ENCODE measurements at places on chromosomes 3 and 15. TPM values are rescaled to one million over a fixed set of nuclear protein-coding genes. Genes with fewer than 3 reads are reported as not detected.

DNA sequence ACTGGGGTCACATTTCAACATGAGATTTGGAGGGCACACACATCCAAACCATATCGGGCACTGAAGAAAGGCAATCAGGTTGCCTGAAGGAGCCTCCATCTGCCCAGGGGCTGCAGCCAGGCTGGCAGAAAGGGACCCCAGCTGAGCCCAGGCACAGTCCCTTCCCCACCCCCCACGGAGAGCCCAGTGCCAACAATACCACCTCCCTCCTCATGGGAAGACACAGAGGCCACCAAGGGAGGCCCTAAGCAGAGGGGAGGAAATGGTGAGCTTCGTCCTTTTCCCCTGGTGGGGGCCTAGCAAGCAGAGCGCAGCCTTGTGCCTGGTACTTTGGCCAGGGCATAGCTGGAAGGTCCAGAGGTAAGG, 3.0 kb upstream of the STRA6 start:
- no peak for DNase-seq

- no peak for DNase-seq
Measured at GRCh38 chr3:99878005-99878404, 60.3 kb downstream of the CMSS1 start.

KNG1 gene
- polyA plus RNA-seq, result not detected

STAB1 gene
- polyA plus RNA-seq, result 37.3 TPM

SNX33 gene
- polyA plus RNA-seq, result 12.6 TPM

GP5 gene
- polyA plus RNA-seq, result 0.35 TPM

ACKR4 gene
- 1.6 TPM for polyA plus RNA-seq

Data from forelimb muscle (tissue), 1 donor.